ENCODE measurements at places on chromosomes 12 and 14. TPM values are rescaled to one million over a fixed set of nuclear protein-coding genes. Genes with fewer than 3 reads are reported as not detected.

- no peak for DNase-seq
These were observed 37.5 kb upstream of the DDX11 start for GRCh38 chr12:31035967-31036665.

- DNase-seq, result peak; percentile 83
These were observed 16.5 kb upstream of the RIMKLB start for GRCh38 chr12:8681129-8681884.

- DNase-seq, result no peak
These were observed 25.7 kb downstream of the PYM1 start for GRCh38 chr12:55901881-55902490.

GRCh38 chr14:69693801-69694729, 72.9 kb upstream of the SRSF5 start:
- no peak for DNase-seq

- DNase-seq, result no peak
These were observed 180.7 kb downstream of the PHLDA1 start for GRCh38 chr12:75850721-75851462.

GRCh38 chr12:56877195-56878009, 56.8 kb downstream of the SDR9C7 start:
- DNase-seq, result no peak

- no peak for DNase-seq
These were observed 5.7 kb upstream of the KRT5 start for GRCh38 chr12:52525661-52526499.

DNA sequence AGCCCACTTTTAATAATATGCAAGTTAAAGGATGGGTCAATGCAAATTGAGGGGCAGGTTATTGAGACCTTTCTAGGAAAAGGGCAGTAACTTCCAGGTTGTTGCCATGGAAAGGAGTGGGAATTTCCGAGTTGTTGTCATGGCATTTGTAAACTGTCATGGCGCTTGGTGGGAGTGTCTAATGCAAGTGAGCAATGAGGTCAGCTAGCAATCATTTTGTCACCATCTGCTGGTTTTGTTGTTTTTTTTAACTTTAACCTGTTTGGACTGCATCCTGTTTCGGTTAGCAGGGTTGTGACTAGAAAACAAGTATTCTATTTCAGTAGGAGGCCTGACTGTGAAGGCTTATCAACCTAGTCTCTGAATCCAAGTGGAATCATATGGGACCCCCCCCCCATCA, 85.8 kb upstream of the TSPAN11 start:
- peak; percentile 72 for DNase-seq

DNA sequence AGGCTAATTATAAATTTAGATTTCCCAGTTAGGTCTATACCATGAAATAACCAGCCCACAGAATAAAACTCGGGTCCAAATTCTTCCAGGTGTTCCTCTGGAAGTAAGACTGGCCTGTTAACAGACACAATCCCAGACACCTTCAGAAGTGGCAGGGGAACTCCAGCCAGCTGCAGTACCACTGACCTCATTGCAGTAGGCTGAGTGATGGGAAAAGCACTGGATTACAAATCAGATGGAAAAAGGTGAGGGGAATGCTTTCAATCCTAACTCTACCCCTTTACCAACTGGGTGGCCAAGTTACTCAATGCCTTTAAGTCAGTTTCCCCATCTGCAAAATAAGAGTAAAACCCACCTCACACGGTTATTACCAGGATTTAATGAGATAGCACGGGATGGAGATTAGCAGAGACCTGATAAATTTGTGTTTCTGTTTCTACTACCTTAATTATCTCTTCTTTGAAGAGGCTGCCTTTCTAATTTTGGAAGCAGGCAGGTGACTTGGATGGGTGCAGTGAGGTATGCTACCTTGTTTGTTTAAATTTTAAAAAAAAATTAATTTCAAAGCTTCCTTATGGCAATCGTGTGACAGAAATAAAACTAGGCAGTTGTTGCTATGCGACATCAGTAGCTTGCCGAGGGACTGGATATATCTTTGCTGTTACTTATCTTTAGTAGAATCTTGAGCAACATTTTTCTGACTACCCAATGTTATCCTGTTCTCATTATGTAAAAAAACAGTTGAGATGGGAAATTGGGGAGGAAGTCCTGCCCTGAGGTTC, 167.3 kb upstream of the GRIN2B start:
- no peak for DNase-seq

DNA sequence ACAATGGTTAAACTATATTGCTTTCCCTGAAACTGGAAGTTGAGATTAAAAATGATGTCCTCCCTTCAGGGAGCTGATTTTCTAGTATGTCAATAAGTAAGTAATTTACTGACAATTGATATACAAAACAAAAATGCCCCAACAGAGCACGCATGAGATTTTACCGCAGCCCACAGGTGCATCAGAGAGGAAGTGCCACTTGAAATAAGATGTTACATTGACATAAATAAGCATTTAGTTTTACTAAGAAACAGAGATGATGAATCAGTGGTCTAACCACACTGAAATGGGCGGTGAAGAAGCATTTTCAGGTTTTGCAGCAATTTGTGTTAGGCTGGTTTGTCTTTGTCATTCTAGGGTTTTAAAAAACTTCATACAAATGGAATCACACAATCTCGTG, 8.8 kb upstream of the CLECL1 start:
- no peak for DNase-seq

DNA sequence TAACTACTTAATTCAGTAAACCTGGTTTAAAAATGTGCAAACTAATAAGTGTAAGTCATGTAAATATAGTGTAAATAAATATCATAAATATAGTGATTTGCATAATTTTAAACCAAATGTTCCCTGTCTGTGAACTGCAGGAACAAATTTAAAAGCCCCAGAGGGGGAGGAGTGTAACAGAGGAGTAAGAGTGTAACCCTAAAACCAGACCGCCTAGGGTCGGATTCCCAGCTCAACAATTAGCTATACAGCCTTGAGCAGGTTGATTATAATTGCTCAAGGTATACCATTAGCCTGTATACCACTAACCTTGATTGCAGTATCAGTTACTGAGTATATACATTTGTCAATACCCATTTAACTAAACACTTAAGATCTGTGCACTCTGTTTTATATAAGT, 218.4 kb downstream of the ADAMTS20 start:
- DNase-seq, result no peak

DNA sequence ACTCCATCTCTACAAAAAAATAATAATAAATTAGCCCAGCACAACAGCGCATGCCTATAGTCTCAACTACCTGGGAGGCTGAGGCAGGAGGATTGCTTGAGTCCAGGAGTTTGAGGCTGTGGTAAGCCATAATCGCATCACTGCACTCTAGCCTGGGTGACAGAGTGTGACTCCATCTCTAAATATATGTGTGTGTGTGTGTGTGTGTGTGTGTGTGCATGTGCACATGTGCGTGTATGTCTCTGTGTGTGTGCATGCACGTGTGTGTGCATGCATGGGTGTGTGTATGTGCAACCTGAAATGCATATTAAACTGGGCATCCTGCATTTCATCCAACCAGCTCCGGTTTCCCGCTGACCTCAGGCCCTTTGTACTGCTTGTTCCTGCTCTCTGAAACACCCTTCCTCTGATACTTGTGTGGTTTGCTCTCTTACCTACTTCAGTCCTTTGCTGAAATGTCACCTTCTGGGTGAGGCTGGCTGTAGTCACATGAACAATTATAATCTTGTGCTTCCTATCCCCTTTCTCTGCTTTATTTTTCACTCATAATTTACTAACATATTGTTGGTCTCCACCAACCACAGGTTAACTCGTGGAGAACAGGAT, 46.9 kb downstream of the PHLDA1 start:
- DNase-seq, result no peak

GRCh38 chr12:32155961-32156529, 49.4 kb downstream of the BICD1 start:
- no peak for DNase-seq

DNA sequence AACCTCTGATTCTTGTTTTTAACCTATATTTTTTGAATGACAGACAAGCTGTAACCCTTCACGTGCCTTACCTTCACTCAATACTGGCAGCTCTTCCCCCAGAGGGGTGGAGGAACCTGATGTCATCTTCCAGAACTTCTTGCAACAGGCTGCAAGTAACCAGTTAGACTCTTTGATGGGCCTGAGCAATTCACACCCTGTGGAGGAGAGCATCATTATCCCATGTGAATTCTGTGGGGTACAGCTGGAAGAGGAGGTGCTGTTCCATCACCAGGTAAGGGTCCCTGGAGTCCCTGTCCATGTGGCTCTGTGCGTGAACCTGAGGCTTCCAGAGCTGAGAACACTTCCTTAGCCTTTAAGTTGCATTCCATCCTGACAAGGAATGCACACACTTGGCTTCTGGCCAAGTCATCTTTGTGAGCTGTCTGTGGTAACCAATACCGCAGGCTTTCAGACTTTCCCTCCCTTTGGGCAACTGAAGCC, 22.7 kb downstream of the TRAFD1 start:
- no peak for DNase-seq

DNA sequence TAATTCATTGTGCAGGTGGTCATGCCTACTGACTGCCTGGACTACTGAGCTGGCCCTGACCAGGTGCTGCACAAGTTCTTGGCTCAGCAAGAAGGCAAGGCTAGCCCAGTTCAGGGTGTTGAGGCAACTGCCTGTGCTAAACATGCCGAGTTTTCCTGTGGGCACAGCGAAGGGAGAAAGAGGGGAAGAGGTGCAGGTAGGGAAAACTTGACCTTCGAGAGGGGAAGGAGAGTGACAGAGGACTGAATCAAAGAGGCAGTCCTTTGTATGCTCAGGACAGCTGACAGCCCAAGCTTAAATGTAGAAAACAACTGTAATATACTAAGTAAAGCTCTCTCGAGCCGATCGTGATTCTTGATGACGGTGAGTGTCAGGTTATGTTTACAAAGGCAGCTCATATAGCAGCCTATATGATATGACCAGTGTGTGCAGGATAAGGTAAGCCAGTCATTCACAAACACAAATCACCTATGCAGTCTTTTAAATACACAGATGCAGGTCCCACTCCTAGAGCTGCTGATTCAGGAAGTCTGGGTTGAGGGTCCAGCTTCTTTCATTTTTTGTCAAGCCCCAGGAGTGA, 2.6 kb downstream of the IRAK3 start:
- DNase-seq, result no peak

DNA sequence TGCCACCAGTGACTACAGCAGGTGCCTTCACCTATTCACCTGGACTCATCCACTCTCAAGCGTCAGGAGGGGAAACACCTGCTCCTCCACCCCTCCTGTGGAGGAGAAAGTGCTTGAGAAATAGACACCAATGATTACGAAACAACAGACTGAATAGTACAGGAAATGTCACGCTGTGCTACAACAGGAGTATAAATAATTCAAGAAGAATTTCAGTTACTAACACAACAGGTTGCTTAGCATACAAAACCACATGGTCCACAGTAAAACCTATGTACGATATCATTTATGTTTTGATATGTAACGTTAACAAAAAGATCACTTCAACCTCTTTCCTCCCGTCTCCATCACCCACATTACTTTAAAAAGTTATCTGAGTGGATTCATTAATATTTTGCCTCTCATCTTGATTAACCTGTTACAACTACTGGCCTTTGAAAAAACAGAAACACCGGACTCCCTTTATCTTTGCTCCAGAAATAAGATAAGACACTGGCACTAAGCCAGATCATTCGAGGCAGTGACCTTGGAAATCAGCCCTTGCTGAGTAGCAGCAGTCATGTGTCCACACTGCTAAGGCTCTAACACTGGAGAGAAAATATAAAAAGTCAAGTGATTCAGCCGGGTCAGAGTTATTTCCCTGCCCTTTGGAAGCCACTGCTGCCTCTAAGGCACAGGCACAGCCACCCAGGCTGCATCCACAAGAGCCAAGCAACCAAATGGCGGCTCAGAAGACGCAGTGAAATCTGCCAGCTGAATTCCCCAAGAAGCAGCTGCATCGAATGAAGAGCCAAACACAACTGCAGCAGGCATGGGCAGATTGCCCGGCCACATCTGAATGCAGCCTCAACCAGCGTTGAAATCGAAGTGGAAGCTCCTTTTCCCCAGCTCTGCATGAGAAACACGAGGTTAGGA, 40.9 kb downstream of the NT5DC3 start:
- DNase-seq, result peak; percentile 19

GRCh38 chr12:57761391-57761998, 5.4 kb downstream of the CYP27B1 start:
- DNase-seq, result no peak

DNA sequence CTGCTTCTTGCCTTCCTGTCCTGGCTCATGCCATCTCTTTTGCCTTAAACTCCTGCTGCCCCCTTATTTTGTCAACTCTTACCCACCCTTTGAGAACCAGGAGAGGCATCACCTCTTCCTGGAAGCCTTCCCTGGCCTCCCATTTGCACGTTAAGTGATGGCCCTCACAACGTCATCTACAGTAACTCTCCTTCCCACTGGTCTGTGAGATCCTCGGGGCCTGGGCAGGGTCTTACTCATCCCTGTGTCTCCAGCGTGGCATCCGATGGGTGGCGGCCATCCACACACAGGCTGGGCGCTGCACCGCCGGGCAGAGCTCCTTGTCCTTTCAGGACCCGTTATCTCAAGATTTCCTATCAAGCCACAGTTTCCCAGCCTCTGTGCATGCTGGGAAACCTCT, 16.8 kb upstream of the CACNA2D4 start:
- DNase-seq, result no peak

- no peak for DNase-seq
These were observed 10.1 kb upstream of the TC2N start for GRCh38 chr14:91877376-91877915.

- peak; percentile 50 for DNase-seq
These were observed 67.6 kb downstream of the POLR3B start for GRCh38 chr12:106425061-106425702.

GRCh38 chr12:116717466-116718437, 20.1 kb downstream of the SPRING1 start:
- DNase-seq, result no peak

DNA sequence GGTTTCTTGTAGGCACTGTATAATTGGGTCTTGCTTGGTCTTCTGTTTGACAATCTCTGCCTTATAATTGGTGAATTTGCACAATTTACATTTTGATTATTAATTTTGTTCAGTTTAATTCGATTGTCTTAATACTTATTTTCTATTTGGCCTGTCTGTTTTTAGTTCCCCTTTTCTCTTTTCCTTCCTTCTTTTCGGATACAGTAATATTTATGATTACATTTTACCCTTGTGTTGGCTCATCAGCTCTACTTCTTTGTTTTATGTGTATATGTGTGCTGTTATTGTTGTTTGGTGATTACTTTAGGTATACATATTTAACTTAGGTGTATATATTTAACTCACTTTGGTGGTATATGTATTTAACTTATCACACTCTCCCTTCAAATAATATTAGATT, 12.8 kb upstream of the BEGAIN start:
- DNase-seq, result no peak

- DNase-seq, result no peak
These were observed 14.1 kb downstream of the DRAM1 start for GRCh38 chr12:101891462-101891971.

DNA sequence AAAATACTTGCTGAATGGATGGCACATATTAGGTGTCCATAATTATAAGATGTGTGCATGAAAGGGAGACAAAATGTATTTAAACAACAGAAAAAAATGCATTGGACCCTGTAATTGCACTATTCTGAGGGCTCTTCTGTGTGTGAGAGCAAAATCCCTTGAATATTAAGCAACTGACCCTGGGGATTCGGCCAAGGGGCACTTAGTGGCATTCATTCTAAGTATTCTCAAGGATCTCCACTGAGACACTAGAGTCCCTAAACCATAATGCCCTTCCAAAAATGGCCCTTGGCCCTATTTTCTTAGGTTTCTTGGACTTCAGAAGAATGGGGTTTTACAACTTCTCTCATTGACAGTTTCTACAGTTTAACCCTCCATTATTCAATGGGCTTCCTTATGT, 388.6 kb downstream of the GLT1D1 start:
- no peak for DNase-seq

- no peak for DNase-seq
These were observed 470.0 kb downstream of the EGLN3 start for GRCh38 chr14:33480887-33481184.

Gene ZNF385A
- total RNA-seq, result 22.3 TPM

Gene USP44
- total RNA-seq, result 248 TPM

Gene SERPINA12
- not detected for total RNA-seq

Gene SCN8A
- total RNA-seq, result 23.9 TPM

Gene TTLL5
- 35.4 TPM for total RNA-seq

Measured in GM23338 (cell line).